Activated T-cell treated with anti-CD3 and anti-CD28 coated beads, Interleukin-2, amount 50 U/mL, for 72 hours (primary cell): ENCODE measurements at places on chromosomes 4 and X.

GRCh38 chrX:39678914-39679313 is 418.8 kb downstream of the BCOR start:
- no peak for DNase-seq

GRCh38 chr4:140025470-140025869 is 128.5 kb downstream of the MAML3 start:
- DNase-seq: no peak

GRCh38 chr4:157664726-157665125 is 444.2 kb downstream of the GRIA2 start:
- no peak for DNase-seq

GRCh38 chrX:98432413-98432812 is 1548.7 kb downstream of the RPA4 start:
- DNase-seq: no peak

GRCh38 chr4:71558248-71558647 is 219.4 kb downstream of the SLC4A4 start:
- DNase-seq: no peak

- no peak for DNase-seq
These were observed 112.6 kb downstream of the GLRA2 start for GRCh38 chrX:14641681-14642655.

DNA sequence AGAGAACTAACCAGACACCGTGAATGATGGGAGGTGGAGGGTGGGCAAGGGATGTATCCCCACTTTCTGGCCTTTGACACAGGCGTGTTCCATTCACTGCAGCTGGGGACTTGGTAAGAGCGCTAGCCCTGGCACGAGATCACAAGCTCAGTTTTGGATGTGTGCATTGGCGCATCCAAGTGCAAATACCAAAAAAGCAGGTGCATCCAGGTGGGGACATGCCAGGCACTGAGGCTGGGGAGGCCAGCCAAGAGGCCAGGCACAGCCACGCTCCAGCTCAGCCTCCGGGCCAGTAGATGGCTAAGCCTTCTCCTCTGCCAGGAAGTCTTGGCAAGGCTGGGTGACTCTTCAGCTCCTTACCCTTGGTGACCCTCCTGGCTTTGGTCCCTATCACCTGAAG is 4.4 kb upstream of the ZFP92 start:
- DNase-seq: no peak

DNA sequence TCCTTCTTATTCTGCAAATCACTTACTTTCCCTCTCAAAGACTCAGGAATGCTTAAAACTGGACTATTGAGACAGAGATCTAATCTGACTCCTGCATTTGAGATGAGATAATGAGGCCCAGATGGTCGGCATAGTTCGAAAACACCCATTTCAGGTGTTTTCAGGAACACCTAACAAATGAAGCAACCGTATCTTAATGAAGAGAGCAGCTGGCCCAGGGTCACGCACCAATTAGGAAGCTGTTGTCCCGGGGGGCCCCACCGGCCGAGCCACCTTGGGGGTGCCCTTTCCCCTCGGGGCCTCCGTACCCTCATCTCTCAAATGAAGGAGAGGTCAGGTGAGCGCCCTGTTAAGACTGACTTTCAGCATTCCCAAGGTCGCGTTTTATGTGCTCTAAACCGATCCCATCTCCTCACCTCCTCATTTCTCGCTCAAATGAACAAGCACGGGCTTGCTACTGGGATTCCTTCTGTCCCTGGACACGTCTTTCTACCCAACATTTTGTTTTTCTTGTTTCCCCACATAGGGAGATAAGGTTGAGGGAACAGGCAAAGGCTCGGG is 824 bp downstream of the LRPAP1 start:
- no peak for DNase-seq

- DNase-seq: no peak
These were observed 22.2 kb downstream of the CYBB start for GRCh38 chrX:37802028-37802427.

- DNase-seq: peak; percentile 11
These were observed 458.1 kb downstream of the STIM2 start for GRCh38 chr4:27318740-27319139.

- no peak for DNase-seq
These were observed 14.5 kb downstream of the HMGB2 start for GRCh38 chr4:173319696-173320095.

GRCh38 chrX:10615931-10616774 is 4.2 kb downstream of the MID1 start:
- DNase-seq: peak; percentile 16

GRCh38 chr4:141132072-141132708 is 1.1 kb downstream of the RNF150 start:
- DNase-seq: peak; percentile 9

DNA sequence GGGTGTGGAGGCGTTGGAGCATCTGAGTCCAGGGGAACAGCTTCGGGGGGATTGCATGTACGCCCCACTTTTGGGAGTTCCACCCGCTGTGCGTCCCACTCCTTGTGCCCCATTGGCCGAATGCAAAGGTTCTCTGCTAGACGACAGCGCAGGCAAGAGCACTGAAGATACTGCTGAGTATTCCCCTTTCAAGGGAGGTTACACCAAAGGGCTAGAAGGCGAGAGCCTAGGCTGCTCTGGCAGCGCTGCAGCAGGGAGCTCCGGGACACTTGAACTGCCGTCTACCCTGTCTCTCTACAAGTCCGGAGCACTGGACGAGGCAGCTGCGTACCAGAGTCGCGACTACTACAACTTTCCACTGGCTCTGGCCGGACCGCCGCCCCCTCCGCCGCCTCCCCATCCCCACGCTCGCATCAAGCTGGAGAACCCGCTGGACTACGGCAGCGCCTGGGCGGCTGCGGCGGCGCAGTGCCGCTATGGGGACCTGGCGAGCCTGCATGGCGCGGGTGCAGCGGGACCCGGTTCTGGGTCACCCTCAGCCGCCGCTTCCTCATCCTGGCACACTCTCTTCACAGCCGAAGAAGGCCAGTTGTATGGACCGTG is 2.2 kb downstream of the AR start:
- peak; percentile 2 for DNase-seq

GRCh38 chrX:72282302-72282701 is 5.3 kb upstream of the RPS4X start:
- no peak for DNase-seq

- DNase-seq: no peak
These were observed 7.9 kb downstream of the GLA start for GRCh38 chrX:101399825-101400224.

DNA sequence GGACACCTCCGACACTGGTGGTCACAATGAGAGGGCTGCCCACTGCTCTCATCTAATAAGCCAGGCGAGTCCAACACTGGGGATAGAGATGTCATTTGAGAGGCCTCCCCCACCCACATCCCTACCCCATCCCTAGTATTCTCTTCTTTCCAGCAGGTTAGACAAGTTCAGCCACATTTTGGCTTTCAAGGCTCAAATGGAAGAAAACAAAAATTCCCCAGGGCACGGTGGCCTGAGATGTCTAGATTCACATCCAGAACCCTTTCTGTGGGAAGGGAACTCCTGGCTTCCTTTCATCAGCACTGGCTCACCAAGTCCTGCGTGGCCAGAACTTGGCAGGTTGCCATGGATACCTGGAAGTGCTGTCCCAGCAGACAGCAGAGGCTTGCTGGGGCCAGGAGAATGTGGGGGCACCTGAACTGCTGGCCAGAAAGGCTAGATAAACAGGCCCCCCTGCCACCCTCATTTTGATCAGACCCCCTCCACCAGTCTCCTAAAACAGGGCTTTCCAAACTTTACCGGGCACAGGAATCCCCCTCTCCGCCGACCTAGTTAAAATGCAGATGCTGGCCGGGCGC is 1.3 kb upstream of the NYX start:
- DNase-seq: no peak

GRCh38 chrX:131818297-131818936 is 204.7 kb upstream of the STK26 start:
- no peak for DNase-seq

GRCh38 chr4:47373709-47374108 is 89.8 kb downstream of the COMMD8 start:
- no peak for DNase-seq

DNA sequence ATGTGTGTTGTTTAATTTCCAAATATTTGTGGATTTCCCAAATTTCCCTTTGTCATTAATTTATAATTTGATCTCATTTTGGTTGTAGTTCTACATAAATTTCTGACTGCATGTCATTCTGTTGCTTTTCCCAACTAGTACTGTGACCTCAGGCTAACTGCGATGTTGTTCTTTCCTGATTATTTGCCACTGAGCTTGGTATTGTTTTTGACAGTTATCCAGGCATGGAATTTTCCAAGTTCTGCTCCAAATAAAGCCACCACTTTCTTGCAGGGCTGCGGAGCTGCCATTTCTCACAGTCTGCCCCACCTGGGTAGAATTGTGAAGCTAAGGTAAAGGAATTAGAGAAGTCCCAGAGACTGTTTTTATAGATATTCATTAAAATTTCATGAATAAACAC is 328.8 kb downstream of the ZNF674 start:
- no peak for DNase-seq

DNA sequence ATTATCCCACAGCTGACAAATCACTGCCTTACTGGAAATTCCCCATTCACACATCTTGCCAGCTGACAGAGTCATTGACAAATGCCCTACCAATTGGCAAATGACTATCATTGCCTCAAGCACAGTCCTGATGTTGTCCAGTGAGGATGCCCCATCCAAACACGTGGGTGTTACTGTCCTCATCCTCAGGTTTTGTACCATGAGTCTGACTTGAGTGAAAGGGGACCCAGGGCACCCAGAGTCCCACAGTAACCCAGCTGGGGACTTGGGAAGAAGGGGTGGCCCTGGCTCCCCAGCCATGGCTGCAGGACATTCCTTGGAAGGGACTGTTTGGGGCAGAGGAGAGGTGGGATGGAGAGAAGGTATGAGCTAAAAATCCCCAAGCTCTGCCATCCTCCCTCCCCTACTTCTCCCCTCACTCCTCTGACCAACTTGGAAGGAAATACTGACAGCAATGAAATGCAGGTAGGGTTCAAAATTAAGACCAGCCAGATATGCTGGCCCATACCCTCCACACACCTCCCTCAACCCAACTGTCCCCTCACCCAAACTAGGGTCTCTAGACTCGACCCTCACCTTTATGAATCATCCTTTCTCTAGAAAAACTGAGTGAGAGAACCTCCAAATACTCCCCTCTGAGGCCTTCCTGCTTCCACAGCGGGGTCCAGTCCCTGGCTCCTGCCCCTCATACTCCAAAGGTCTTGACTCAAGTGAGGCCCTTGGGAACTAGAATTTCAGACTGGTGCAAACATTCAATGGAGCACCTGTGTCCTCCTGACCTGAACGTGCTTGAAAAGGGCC is 5.1 kb downstream of the TIMP1 start:
- no peak for DNase-seq

DNA sequence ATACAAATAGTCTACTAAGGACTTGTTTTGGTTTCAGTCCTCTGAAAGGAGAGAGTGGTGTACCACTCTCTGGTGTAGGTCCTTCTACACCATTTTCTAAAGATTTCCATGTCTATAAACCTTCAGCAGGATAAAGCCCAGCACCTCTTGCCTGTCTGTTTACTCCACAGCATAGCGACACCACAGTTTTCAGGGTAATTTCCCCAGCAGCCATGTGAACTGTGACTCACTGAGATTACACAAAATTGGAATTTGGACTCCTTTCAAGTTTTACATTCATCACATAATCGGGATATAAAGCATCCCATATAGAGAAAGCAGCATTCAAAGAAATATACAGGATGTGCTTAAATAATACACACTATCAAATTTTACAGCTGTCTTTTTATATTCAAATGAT is 229.6 kb downstream of the PRDM5 start:
- DNase-seq: no peak

DNA sequence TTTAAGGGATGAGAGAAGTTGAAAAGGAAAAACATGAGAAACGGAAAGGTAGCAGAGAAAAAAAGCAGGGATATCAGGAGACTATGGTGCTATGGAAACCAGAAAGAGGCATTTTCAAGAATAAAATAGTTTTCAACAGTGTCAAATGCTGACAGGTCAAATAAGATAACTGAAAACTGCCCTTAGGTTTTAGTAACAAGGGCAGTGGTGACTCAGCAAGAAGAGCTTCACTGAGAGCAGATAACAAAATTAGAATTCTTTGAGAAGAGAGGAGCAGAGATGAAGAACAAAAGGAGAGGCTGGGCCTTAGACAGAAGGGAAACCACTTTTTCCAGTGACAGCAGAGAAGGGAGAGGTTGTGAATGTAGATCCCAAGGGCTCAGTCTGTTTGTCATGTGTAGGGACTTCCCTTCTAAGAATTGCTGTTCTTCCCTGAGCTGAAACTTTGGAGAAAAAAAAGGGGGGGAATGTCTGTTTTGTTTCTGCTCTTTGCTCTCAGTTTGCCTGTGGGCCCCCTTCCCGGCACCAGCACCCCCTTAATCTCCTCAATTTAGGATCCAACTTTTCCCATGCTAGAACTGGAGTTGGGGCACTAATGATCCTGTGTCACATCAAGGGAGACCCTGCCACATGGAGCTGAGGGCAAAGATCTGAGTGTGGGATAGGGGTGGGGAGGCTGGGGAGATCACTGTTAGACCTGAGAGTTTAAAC is 26.8 kb upstream of the MAGEA10 start:
- no peak for DNase-seq

GRCh38 chr4:48222491-48222890 is 47.1 kb downstream of the TEC start:
- DNase-seq: no peak

DNA sequence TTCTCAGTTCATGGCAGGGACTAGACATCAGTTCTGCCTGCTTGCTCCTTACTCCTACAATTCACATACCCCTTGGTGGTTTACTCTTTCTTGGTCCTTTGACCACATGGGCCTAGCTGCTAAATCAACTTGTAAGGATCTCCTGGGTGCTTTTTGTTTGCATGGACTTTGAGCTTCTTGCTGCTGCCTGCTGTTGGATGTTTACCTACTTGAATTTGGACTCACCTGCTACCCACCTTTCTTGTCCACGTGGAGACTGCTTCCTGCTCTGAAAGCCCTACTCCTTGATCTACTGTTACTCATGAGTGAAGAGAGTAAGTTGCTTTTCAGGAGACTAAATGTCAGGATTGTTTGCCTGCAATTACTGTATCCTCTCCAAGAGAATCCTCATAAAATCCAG is 15.2 kb upstream of the ARHGAP24 start:
- no peak for DNase-seq
